HL-60 (cell line): ENCODE measurements at places on chromosomes 3 and 15.

GRCh38 chr3:152209060-152209459 is 59.7 kb upstream of the MBNL1 start:
- no peak for DNase-seq

GRCh38 chr3:14938954-14939353 is 8.4 kb upstream of the NR2C2 start:
- peak; percentile 89 for DNase-seq

DNA sequence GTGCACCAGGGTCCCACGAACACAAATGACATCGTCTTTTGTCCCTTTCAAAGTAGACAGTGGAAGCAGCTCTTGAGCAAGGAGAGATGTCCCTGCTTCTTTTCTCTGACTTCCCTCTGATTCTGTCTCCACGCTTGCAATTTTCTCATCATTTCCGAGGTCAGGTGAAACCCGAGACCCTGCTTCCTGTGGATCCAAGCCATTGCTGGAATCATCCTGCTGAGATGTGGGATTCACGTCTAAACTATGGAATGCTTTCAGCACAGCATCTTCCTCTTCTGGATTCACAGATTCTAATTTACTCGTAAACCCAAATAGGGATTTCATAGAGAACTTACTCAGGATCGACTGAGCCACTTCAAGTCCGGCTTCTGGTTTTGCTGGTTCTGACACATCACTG is 127.1 kb downstream of the FMN1 start:
- DNase-seq: no peak

GRCh38 chr3:70108072-70108471 is 108.5 kb downstream of the SAMMSON start:
- peak; percentile 48 for DNase-seq

DNA sequence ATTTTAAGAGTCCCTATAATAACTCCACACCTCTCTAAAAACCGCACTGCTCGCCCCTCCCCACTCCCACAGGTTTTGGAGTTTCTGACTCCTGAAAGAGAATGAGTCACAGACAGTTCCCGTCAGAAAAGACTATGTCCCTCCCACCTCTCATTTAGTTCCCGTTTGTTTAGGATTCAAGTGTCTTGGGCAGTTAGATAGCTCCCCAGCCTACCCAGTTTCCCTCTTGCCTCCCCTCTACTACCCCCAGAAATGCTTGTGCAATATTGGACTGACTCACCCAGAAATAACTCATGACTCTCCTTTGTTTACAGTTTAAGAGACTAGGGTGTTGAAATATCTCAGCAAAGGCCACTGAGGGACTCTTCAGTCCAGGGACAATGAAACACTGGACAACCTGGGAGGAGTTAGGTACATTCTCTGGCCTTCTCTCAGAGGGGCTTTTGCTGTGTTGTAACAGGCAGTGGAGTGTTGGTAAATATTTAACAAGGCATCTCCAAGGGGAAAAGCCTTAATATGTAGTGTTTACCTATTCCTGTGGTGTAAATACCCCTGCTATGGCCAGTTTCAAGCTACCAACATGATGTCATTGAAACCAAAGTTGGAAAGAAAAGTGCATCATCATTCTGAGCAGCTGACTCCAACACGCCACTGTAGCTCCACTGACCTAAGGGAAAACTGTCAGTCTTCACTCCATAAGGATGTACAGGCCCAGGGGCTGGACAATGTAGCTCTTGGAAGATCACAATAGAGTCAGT is 96.1 kb upstream of the CHD2 start:
- DNase-seq: peak; percentile 97

DNA sequence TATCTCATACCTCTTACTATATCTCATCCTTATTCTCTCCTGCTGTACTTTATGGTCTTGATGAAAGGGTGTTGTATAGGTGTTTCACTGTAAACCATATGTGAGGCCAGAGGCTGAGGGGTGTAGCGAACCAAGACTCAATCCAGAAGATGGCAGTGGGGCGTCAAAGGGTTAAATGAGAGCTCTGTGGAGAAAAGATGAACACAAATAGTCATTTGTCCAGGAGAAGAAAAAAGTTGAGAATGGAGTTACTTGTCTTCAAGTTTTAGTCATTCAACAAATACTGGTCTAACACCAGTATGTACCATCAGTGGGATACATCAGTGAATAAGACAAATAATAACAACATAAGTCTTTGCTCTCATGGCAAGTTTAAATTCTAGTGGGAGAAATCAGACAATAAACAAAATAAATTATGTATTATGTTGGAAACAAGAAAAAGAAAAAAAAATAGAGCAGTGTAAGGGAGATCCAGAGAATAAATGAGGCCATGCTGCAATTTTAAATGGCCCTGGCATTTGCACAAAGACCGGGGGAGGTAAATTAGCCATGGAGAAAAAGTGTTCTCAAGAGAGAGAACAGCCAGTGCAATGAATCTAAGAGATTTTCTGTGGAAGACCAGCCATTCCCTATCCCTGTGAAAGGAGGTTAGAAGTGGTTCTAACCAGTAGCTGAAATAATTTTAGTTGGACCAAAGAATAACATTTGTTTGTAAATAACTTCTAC is 77.0 kb upstream of the UMPS start:
- DNase-seq: no peak

- no peak for DNase-seq
These were observed 72.0 kb upstream of the P3H2 start for GRCh38 chr3:190192739-190193138.

GRCh38 chr15:98663606-98664005 is 15.3 kb downstream of the IGF1R start:
- DNase-seq: no peak

- no peak for DNase-seq
These were observed 386.9 kb downstream of the FEZF2 start for GRCh38 chr3:61986473-61986872.

DNA sequence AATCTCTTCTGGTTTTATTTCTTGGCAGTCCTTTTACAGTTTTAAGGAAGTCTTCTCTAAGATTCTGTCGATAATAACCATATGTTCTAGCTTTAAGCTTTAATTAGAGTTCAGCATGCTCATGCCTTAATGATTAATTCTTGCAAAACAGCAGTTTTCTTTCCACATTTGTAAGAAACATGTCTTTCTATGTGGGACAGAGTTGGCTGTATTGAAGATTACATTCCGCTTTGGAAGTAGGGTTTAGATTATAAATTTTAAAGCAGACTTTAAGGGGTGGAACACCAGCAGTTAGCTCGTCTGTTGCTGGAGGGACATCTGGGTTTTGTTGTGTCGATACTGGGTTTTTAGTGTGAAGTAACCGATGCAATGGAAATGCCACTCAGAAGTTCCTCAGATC is 35.3 kb downstream of the SQOR start:
- DNase-seq: no peak

GRCh38 chr3:30343861-30344260 is 262.5 kb upstream of the TGFBR2 start:
- DNase-seq: no peak

- no peak for DNase-seq
These were observed 196.4 kb downstream of the CADPS start for GRCh38 chr3:62678841-62679240.

- DNase-seq: no peak
These were observed 1.8 kb upstream of the ZSCAN2 start for GRCh38 chr15:84598993-84599392.

GRCh38 chr15:83248151-83249029 is 36.1 kb downstream of the BNC1 start:
- DNase-seq: peak; percentile 12

DNA sequence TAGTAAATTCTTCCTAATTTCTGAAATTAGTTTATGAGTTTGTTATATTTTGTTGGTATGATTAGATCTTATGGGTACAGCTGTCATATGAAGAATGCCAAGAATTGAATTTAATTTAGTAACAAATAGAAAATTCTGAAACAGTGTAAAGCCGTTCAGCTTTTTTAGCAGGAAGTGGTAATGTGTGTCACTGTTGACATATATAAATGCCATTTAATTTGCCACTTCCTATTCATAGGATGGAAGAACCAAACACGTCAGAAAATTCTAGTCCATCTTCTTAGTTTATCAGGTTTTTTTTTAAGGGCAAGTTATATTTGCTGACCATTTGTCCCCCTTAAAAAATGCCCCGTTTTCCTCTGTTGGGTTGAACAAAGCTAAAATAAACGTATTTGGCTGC is 43.0 kb downstream of the RAB8B start:
- no peak for DNase-seq

DNA sequence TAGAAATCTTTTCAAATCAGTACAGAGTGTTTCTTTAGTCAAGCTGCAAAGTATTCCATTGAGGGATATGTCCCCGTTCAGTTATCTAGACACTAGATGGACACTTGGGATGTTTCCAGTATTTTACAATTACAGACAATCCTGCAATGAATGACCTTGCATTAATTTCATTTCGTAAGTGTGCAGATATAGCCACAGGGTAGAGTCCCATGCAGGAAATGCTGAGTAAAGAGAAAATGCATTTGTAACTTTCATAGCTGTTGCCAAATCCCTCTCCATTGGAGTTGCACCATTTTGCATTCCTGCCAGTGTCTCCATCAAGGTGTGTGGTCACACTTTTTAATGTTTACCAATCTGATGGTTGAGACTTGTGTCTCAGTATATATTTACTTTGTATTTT is 92.5 kb downstream of the LIPC start:
- DNase-seq: peak; percentile 50

- no peak for DNase-seq
These were observed 111.5 kb downstream of the RSRC1 start for GRCh38 chr3:158221426-158221825.

GRCh38 chr3:124351430-124352148 is 359.7 kb upstream of the ROPN1 start:
- no peak for DNase-seq

DNA sequence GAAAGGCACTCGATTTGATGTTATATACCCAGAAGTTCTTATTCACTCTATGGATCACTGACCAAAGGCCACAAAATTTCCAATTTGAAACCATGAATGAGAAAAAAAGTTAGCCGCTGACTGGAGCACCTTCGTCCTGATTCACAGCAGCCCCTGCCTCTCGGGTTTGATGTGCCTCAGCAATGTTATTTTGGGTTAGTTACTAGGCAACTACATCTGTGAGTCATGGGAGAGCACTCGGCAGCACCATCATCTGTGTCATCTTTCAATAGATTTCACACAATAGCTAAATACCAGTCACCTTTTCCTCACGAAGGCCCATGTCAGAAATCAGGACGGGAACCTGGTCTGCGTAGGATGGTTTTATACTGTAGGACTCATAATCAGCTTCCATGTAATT is 269.2 kb downstream of the ZBBX start:
- no peak for DNase-seq

- DNase-seq: no peak
These were observed 61.0 kb upstream of the SLC24A5 start for GRCh38 chr15:48059791-48060190.

- no peak for DNase-seq
These were observed 12.8 kb upstream of the CRBN start for GRCh38 chr3:3192286-3192675.

DNA sequence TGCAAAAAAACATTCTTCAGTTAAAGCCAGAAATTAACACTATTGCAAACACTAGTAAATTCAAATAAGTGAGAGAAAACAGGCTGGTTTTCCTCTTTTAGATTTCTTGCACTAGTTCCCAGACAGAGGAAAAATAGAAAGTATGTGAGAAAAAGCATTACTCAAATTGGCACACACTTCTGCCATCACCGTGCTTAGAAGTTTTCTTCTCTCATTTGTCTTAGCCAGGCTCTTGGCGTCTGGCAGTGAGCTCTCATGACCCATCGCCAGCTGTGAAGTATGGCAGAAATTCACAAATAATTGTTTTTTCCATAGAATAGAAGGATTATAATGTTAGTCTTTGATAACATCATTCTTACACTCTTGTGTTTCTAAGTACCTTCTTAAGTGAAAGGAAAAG is 515.9 kb downstream of the GBE1 start:
- no peak for DNase-seq

GRCh38 chr3:133661454-133662277 is at the start of gene TOPBP1:
Gene TOPBP1 (minus strand): TSS chr3:133661941. CDS start chr3:133661127, 814 bp downstream.
- peak; percentile 90 for DNase-seq

DNA sequence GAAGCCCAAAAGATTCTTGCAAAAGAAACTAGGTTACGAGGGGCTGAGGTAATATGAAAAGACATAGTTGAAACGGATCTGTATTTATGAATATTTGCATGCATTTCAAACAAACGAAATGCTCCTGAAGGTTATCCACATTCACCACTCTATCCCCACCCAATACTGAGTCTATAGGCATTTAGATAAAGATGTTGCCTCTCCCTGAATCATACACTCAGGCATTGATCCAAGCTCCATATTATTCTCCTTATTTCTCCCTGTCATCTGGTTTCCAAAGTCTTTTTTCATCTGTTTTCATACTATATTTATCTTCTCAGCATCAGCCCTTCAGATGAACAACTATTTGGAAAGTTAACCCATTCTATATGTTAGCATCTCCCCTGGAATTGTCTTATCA is 492.5 kb upstream of the TGFBR2 start:
- DNase-seq: no peak

DNA sequence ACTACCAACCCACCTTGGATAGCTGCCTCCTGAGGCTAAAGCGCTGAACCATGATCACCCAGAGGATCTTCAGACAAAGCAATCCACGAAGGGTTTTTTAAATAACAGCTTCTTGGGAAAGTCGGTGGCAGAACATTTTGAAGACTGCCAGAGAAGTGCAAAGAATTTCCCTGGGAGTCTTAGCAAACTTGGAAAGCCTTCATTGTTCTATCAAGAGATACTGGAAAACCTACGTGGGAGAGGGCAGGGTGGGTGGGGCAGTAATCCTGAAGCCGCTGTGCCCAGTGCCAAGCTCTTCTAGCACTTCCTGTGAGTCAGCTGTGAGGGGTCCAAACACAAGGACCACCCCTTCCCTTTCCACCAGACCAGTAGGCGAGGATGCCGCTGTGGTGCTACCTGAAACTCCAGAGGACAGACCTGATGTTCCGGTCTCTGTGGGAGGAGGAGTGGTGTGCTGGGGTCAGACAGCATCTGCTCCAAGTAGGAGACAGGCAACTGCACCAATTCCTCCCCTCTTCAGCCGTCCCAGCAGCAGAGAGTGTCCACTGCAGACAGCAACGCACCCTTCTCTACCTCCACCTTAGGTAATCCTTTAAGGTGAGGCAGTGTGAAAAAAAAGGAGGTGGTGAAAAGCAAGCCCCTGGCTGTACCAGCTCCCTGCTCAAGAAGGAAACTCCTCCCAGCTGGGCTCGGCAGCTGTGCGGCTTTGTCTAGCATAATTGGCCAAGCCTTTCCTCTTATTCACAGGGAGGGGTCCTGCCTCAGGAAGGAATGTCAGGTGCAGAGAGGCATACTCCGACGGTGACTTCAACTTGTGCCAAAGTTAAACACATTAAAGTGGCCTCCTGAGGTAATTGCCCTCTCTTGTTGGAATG is 99.0 kb downstream of the TMCC1 start:
- DNase-seq: no peak

DNA sequence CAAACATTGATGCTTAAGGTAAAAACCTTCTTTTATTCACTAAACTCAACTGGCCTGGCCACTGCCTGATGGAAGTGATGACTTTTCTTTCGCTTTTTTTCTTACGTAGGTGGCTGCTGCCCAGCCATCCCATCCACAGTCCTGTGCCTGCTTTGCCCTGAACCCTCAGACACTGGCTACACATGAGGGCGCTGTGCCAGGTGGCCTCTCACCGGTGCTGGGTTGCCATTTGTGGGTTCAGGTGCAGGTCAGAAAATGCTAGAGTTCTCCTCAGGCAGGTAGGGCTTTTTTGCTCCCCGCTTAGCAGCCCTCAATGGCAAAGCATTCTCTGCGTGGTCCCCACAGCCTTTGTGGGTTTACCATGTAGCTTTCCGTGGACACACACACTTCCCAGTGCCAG is 88.3 kb upstream of the PRR23E start:
- no peak for DNase-seq

GRCh38 chr15:55778932-55779331 is 36.0 kb upstream of the PRTG start:
- DNase-seq: no peak
